ENCODE measurements at places on chromosomes 4 and X.

GRCh38 chr4:142844782-142845181 is 1.3 kb downstream of the INPP4B start:
- DNase-seq, result no peak

- DNase-seq, result no peak
These were observed 22.9 kb upstream of the SEC24D start for GRCh38 chr4:118858779-118859178.

DNA sequence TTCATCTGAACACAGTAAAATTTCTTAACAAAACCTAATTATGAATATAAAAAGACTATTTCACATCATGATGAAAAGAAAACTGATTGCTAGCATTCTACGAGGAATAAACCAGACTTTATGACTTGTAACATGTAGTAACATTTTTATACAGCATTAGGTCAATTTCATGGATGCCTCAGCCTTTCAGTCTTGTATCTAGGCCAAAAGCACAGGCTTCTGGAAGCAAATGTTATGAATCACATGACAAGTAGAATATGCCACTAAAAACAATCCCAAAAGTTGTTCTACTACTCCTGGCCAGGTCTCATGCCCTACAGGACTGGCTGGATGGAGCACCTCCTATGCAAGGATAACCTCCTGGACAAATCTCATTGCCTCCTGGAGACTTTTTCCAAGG is 101.2 kb downstream of the ARHGAP6 start:
- no peak for DNase-seq

DNA sequence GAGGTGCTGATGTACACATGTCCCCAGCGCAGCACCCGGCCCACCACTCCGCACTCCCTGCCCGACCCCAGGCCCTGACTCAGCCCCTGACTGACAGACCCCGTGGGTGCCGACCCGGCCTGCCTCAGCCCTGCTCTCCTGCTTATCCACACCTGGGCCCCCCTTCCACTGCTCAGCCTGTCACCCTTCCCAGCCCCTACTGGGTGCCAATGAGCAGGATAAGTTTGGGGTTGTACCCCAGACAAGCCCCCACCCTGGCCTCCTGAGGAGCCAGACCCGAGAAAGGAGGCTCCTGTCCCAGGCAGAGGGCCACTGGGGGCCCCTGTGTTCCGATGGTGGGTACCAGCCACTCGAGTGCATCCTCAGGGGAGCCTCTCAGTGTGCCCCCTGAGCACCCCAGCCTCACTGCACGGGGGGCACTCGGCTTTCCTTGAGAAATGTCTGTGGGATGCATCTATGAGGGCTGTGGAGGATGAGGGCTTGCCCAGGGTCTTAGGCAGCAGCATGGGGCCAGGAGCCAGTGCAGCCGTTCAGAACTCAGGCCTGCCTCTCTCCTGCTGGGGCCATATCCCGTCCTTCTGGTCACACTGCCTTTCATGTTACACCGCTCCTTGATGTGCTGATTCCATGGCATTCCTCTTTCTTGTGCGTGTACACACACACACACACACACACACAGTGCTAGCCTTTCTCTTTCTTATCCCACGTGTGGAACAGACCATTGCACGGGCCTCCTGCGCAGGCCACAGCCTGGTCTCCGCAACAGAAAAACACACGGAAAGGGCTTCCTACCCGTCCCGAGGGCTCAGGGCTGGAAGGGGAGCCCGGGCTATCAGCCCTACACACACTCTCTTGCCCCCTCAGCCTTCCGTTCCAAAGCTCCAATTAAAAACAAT is 220.1 kb upstream of the PSAPL1 start:
- DNase-seq, result no peak

DNA sequence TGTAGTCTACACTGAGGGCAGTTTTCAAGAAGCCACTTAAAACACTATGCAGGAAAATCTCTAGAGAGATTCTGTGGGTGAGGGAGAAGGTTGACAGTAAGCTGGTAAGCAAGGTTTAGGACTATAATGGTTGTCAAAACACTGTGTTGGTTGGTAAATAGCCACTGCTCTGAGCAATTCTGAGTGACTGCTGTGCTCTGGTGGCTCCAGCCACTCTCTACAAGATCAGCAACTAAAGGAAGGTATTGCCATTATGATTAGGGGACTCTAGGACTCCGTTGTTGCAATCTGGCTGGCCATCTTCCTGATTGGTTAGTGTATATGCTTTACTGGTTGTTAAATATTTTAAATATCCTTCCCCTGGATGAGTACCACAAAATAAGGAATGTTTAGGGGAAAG is 5.5 kb upstream of the FAM47E start:
- no peak for DNase-seq

DNA sequence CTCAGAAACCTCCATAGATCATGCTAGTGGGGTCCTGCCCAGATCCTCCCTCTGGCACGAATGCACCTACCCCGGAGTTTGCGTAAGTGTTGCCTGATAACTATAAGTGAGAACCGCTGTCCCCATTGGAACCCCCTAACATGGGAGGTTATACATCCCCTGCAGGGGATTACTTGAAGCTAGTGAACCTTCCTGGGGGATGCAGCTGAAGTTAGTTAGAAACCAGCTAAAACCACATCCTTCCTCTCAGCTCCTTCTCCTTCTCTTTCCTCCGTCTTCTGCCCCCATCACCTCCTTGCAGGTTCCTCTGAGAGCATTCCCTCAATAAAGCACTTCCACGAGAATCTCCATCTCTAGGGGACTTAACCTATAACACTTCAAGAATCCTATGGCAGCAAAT is 95.0 kb downstream of the ZNF827 start:
- no peak for DNase-seq

DNA sequence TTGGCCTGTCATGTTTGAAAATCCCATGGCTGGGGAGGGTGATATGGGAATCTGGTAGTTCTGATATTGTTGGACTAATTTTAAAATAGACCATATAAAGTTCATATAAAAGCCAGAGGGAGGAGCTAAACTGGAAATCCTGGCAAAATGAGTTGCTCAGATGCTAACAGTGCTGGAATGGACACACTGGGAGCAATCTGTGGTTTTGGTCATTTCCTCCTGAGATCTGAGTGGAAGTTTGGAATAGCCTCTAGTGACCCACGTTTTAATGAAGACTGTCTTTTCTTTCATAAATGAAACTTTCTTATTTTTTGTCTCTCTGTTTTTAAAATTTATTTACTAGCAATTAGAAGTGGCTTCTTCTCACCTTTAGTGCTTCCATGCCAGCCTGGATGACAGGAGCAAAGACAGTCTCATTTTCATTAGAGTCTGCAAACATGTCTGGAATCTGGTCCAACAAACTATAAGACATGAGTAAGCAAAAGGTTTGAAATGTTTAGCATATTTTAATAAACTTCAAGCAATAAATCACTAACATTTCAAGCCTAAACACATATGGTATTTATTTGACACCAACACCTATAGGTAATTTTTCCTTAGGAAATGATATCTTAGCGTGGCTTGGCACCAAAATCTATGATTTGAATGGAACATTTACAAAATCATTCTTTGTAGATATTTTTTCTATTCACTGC is 66.6 kb downstream of the METTL14 start:
- no peak for DNase-seq

DNA sequence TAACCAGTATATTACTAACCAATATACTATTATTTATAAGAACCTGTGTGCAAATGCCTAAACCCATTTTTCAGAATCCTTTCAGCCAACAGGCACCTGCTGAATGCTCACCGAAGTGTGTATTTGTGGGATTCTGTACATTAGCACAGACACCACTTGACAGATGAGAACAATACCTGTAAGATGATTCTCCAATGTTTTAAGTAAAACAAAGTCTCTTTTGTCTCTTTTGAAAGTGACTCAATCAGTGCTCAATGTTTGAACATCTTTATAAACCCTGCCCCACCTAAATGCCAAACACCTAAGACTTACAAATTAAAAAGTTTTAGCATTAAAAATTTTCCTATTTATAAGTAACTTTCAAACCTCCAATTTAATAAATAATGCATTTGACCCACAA is 763 bp downstream of the ASB9 start:
- DNase-seq, result no peak

DNA sequence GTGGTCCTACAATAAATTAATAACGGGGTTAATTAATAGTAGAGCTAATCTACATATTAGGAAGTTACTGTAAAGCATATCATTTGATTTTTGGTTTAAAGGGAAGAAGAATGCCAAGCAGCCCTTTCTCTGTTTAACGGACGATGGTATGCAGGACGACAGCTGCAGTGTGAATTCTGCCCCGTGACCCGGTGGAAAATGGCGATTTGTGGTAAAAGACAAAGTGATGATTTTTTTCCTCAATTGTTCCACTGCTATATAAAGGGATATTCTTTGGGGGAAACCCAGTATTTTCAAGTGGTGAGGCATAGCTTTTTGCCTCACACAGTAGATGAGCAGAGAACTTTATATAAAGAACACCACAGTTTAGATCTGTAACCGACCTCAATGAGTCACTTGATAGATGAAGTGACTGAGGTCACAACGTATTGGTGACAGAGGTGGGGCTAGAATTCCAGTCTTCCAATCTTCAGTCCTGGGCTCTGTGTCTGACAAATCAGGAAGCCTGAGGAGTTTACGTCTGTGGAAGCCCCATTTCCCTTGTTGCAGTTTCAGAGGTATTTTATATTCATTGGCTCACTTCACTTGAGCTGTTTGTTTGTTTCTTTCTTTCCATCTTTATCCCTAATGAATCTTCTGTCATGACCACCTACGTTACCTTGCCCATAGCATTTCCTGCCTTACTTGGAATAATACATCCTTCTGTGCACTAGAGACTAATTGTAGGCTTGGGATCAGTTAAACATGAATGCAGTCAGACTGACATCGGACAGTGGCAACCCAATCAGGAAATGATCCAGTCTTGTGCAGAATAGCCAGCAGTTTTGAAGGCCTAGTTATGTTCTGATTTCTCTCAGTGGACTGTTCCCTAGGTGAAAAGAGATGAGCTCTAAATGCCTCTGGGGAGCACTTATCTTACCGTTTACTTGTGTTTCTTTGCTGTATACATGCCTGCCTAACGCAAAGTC is 30.1 kb downstream of the ZRSR2 start:
- DNase-seq, result no peak

GRCh38 chr4:88002786-88003185 is 4.6 kb upstream of the PKD2 start:
- no peak for DNase-seq

- peak; percentile 30 for DNase-seq
These were observed 6.5 kb downstream of the CRLF2 start for GRCh38 chrX:1205681-1206611.

DNA sequence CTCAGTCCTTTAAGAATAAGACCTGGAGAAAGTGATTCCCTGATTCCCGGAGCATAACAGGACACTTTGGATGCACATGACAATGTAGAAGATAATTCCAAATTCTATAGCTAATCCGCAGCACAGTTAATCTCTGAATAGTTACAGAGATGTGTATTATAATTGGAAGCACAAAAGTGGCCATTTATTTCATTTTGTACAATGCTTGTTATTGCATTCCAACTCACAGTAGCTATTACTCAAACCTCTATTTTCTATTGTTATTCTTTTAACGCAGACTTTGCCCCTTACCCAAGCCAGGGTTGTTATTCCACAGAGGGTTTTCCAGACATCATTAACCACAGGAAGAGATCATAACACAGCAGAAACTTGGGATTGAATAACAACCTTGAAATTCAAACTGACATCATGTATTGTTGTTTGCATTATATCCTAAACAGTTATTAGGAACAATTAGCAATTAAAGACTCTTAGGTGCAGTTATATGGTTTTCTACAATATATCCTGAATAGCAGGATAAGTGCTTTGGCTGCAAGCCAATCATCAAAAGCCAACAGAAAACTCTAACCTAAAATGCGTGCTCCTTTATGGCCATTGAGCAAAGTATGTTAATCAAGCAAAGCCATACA is 984.0 kb upstream of the TENM3 start:
- no peak for DNase-seq

- no peak for DNase-seq
These were observed 41.0 kb downstream of the CEP135 start for GRCh38 chr4:55989766-55990165.

- DNase-seq, result no peak
These were observed 5.9 kb downstream of the COL25A1 start for GRCh38 chr4:109296527-109296926.

DNA sequence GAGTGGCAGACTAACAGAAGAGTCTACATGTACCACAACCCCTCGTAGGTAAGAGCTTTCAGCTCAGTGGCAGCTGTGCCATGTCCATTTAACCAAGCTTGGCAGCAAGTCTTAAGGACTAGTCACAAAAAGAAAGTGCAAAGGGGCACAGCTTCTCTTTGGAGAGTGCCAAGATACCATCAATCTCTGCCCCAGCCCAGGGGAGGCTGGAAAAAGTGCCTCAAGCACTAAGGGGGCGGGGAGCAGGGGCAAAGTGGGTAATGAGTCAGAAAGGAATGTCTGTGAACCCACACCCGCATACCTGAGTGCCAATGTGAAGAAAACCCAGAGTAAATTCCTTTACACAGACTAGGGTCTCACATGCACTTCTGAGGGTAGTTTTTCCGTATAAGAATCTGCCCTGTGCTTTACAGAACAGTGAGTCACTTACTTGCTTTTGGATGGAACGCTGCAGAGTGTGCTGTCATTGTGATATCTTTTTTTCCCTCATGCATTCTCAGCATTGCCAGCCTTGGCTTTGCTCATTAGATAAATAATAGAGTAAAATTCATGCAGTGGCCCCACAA is 219.8 kb downstream of the ZNF674 start:
- DNase-seq, result peak; percentile 72

GRCh38 chrX:7706032-7706431 is 136.9 kb upstream of the VCX start:
- DNase-seq, result no peak

DNA sequence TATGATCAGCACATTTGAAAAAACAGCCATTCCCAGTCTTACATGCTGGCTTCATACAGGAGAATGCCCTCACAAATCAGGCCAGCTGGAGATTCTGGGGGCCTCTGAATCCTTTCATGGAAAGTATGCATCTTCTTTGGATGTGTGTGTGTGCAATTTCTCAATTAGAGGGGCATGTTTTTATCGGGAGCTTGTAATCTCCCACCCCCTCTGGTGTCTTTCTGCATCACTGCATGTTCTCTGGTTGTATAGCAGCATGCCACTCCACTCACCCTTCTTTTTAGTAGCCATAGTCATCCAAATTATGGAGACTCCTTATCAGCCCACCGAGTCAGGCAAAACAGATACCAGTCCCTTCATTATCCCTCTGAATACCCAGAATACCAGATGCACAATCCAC is 282.2 kb upstream of the SLIT2 start:
- DNase-seq, result no peak

- no peak for DNase-seq
These were observed 24.3 kb downstream of the TMEM192 start for GRCh38 chr4:165088366-165088765.

GRCh38 chrX:110442635-110443034 is 84.0 kb downstream of the RTL9 start:
- no peak for DNase-seq

GRCh38 chr4:29708473-29708872 is 1011.7 kb upstream of the PCDH7 start:
- DNase-seq, result no peak

DNA sequence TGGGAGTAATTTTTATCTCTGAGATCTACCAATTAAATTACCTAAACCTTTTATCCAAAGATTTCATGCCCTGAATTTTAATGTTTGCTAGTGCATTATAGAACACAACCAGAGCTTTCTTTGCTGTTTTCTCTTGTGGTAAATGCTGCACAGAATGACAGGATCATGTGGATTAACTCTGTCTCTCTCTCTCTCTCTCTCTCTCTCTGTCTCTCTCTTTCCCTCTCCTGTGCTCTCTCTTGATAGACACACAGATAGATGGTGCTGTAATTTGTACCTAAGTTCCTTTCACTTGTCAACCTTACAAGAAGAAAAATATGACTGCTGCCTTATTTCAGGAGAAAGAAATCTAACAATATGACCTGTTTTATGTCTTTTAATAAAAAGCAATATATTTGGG is 211.2 kb upstream of the WDFY3 start:
- DNase-seq, result no peak

- DNase-seq, result no peak
These were observed 163.5 kb downstream of the PWWP3B start for GRCh38 chrX:106331606-106332005.

All from activated naive CD4-positive, alpha-beta T cell treated with anti-CD3 and anti-CD28 coated beads, Interleukin-2, amount 50 U/mL, for 16 hours (primary cell).